Activated CD4-positive, alpha-beta T cell treated with anti-CD3 and anti-CD28 coated beads for 4 hours (primary cell): ENCODE measurements at places on chromosomes 2 and 18.

GRCh38 chr2:173355132-173355865 lies 627 bp downstream of the CDCA7 start:
- DNase-seq: no peak

DNA sequence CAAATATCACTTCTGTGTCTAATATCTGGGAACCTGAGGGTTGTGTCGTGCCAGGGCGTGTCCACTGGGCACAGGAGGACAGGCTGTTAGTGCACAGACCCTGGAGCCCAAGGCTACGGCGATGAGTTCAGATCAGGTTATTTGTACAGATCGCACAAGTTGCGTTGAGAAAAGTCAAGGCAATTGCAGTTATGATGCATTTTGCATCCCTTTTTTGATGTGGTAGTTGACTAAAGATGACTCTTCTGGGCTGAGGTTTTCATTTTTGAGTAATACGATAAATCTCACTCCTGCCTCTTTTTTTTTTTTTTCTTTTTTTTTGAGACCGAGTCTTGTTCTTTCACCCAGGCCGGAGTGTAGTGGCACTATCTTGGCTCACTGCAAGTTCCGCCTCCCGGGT lies 7.2 kb downstream of the RBFA start:
- DNase-seq: no peak

GRCh38 chr2:75047992-75048625 lies 89.7 kb downstream of the POLE4 start:
- DNase-seq: no peak

GRCh38 chr2:158676295-158676694 lies 118.8 kb upstream of the DAPL1 start:
- DNase-seq: no peak

GRCh38 chr2:204491528-204491927 lies 53.7 kb upstream of the PARD3B start:
- no peak for DNase-seq

- DNase-seq: no peak
These were observed 57.5 kb downstream of the ZRANB3 start for GRCh38 chr2:135473567-135473966.

GRCh38 chr2:101355401-101356054 lies 31.8 kb downstream of the CREG2 start:
- DNase-seq: no peak

- peak; percentile 85 for DNase-seq
These were observed 6.5 kb downstream of the PTMA start for GRCh38 chr2:231714639-231715498.

DNA sequence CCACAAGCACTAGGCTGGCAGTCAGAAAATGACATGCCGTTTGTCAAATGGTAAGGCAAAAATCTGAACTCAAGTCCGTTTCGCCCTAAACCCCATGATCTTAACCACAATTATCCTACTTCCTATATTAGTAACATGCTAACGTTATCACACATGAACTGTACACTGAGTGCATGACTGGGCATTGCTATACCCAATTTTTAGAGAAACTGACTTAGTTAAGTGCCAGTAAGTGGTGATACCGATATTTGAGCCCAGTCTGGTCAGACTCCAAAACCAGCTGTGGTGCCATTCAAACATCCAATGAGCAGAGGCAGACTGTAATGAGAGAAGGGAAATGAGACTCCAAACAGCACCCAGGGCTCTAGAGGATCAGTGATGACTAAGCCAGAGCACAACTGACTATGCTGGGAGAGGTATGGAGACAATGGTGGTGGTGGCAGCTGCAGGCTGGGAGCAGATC lies 311.7 kb upstream of the PKDCC start:
- DNase-seq: no peak
